ENCODE measurements at places on chromosomes 13 and 19.
A peak's percentile ranks its signal among the peaks of the same experiment; 100 is the strongest.

DNA sequence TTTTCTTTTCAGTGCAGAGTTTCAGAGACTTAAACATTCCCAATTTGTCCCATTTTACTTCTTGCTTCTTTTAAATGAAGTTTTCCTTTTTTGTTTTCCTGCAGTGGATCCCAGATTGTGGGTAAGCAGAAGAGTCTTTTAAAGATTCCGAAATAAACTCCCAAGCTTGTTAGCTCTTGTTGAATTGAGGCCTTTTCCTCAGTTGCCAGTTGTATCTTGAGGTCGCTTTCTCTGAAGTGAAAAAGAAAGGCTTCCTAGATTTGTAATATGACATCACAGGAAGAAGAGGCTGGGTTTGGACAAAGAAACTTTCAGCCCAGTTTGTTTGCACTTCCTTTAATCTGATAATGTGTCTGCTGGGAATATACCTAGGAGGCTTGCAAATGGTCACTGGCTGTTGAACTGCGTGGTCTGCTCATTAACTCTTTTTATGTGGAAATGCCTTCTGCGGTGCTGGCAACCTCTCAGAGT, at the start of gene LPAR6:
LPAR6 (minus strand) TSS at position 233 of the 471 bp plus-strand sequence. CDS start 690 bp downstream, outside the sequence.
- no peak for DNase-seq

GRCh38 chr13:37181620-37182019, 76.2 kb upstream of the CSNK1A1L start:
- no peak for DNase-seq

- DNase-seq: no peak
Observed at GRCh38 chr19:45591004-45591637, 6.5 kb upstream of the OPA3 start.

DNA sequence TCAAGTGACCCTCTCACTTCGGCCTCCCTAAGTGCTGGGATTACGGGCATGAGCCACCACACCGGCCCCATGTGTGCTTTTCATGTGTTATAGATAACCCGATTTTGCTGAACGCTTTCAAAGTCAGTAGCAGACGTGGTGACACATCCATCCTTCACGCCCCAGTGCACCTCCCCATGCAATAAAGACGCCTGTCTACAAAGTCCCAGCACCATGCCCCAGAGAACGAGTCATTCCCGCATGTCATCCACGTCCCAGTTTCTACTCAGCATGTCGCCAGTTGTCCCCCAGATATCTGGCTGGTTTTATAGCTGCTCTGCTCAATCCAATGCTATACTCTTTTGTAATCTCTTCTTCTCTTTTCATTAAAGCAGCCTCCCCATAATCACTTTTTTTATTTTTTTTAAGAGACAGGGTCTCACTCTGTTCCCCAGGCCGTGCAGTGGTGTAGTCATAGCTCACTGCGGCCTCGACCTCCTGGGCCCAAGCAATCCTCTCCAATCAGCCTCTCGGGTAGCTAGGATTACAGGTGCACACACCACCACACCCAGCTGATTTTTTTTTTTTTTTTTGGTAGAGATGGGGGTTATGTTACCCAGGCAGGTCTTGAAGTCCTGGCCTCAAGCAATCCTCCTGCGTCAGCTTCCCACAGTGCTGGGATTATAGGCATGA, 42.5 kb downstream of the DNM2 start:
- DNase-seq: peak; percentile 9

DNA sequence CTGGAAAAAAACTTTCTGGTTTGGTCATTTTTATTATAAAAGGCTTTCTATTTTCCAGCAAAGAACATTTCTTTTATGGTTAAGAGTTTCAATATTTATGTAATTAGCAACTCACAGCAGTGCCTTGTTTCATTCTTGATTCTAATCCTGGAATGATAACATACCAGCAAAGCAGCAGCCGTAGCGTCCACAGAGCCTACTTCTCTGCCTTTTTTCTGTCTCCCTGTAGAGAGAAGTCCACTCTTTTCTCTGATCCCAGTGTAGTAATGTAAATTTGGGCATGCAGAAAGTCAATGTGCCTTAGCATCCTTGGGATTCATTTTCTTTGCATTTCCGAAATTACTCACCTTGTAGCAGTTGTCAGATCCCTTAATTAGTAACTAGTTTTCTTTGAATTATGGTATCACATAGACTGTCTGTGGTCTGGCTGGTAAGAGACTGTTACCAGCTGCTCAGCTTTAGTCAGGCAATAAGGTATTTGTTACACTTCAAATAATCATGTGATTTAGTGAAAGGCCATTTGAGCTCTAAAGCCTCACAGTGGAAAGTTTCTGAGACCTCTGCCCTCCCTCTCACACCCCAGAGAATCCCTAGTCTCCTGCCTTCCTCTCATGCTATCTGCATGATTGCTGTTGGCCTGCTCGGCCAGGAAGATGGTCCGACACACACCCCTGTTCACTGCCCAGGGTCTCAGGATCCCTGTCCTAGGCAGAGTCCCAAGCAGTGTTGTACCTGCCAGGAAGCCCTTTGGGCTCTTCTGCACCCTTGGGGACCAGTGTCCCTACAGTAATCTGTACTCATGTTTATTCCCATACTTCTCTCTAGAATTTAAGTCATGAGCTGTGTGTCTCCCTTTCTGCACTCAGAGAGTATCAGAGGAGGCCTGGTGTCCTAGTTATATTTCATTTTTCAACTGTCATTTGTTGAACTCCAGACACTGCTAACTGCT, 86.3 kb downstream of the LRCH1 start:
- no peak for DNase-seq

- DNase-seq: no peak
Observed at GRCh38 chr19:49338691-49339300, 3.6 kb downstream of the CD37 start.

- no peak for DNase-seq
Observed at GRCh38 chr19:9986787-9987281, 23.5 kb downstream of the COL5A3 start.

GRCh38 chr13:21701460-21701859, 30.6 kb downstream of the FGF9 start:
- no peak for DNase-seq

DNA sequence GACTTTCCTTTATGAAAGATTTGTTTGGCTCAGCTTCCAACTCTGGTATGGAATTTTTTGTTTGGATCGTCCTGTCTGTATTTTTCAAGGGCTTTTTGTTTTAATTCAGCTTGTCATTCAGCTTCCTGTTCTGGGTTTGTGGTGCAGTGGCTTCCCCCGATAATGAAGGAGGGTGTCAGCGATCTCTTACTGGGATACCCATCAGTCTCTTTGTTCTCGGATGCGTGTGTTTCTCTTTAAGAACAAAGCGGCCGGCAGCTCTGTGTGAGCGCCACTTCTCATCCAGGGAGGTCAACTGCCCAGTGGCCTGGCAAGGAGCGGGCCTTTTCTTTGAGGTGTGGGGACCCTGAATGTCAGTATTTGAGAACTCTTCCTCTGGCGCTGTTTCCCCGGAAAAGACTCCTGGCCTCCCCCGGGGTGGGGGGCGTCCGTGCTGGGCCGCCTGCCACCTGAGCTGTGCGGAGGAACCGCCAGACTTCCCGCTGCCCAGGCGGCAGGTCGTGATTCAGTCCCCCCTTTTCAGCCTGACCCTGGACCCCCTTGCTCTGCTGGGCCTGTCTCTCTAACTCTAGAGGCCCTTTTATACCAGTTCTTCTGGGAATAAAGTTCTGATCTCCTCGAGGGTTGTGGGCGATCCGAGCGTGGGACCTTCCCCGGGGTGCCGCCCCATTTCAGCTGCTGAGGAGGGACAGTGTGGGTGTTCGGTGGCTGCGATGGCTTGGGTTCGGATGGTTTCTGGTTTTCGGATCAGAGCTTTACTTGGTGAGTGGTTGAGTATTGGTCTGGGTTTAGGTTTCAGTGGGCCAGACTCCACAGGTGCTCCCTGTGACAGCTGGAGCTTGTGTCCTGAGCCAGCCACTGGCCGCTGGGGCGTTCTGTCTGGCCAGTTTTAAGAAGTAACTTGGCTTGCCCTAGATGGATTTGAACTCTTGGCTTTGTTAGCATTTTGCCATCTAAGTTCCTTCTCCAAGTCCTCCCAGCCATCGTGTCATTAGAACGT, 3.4 kb downstream of the SF3A2 start:
- no peak for DNase-seq

- no peak for DNase-seq
Observed at GRCh38 chr19:16385296-16385695, 60.7 kb downstream of the KLF2 start.

DNA sequence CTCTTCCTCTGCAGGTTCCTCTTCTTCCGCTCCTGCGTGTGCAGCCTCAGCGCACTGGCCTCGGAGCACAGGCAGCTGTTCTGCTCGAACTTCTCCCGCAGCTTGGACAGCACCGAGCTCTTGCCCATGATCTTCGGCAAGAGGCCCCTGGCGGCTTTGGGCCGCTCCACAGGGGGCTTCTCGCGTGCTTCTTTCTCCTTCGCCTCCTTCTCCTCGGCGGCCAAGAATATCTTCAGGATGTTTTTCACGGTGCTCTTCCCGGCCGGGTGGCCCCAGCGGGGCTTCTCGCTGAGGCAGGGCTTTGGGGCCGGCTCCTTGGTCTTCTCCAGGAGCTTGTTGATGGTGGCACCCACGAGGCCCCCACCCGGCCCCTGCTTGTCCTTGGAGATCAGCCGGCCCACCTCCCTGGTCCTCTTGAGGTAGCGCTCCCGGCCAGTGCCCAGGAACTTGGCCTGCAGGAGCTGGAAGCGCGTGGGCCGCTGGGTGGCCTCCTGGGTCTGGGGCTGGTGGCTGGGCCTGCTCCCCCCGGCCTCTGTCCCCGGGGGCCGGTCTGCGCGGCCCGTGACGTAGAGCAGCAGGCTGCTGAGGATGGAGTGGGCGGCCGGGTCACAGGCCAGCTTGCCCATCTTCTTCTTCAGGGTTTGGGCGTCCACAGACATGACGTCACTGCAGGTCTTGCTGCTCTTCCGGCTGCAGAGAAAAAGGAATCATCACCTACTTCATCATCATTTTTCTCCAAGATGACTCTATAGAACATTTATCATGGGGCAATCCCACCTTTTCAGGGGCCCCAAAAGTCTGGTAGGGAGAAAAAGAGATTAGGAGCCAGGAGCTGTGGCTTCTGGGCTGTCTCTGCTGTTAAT, 43.8 kb upstream of the GRTP1 start:
- no peak for DNase-seq

GRCh38 chr13:74221752-74222151, 87.5 kb upstream of the KLF12 start:
- DNase-seq: no peak

DNA sequence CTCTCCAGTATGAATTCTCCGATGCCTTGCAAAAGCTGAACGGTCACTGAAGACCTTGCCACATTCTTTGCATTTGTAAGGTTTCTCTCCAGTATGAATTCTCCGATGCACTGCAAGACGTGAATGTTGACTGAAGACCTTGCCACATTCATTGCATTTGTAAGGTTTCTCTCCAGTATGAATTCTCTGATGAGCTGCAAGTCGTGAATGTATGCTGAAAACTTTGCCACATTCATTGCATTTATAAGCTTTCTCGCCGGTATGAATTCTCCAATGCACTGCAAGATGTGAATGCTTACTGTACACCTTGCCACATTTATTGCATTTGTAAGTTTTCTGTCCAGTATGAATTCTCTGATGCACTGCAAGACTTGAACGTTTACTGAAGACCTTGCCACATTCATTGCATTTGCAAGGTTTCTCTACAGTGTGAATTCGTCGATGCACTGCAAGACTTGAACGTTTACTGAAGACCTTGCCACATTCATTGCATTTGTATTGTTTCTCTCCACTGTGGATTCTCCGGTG, 20.0 kb upstream of the ZNF841 start:
- DNase-seq: no peak

DNA sequence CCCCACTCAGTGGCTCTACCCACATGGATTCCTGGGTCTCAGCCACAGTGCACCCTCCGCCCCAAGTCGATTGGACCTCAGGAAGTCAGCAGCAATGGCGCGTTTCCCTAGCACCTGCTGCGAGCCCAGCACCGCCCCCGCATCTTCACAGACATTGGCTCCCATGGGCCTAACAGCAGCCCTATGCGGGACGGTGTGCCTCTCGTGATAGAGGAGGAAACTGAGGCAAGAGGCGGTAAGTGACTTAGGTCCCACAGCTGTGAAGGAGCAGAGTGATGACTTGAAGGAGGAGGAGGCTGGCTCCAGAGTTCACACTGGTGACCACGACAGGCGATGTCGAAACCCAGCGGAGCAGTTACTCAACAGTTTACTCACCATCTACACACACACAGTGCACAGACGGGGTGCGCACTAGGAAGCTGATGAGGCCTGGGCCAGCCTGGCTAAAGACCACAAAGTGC, 104.5 kb upstream of the SOX1 start:
- no peak for DNase-seq

DNA sequence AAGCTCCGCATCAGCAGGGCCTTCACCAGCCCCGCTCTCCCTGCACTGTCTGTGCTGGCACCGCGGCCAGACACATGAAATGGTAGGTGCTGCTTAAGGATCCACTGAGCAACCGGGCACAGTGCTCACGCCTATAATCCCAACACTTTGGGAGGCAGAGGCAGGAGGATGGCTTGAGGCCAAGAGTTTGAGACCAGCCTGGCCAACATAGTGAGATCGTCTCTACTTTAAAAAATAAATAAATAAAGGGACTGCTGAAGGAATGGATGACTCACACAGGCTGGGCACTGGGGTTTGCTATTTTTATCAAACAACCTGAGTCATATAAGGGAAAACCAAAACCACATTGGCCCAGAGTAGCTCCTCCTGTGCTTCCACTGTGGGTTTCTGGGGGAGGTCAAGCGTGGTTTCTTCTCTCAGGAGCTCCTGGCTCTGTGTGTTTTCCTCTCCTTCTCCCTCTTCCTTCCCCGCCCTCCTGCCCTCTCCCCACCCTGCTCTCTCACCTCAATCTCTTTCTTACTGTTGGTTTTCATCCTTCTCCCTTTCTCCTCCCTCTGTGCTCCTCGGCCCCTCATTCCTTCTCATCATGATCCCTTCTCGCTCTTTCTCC, 21.3 kb downstream of the VRK3 start:
- peak; percentile 13 for DNase-seq

- DNase-seq: no peak
Observed at GRCh38 chr19:46917002-46917401, 56.2 kb downstream of the ARHGAP35 start.

DNA sequence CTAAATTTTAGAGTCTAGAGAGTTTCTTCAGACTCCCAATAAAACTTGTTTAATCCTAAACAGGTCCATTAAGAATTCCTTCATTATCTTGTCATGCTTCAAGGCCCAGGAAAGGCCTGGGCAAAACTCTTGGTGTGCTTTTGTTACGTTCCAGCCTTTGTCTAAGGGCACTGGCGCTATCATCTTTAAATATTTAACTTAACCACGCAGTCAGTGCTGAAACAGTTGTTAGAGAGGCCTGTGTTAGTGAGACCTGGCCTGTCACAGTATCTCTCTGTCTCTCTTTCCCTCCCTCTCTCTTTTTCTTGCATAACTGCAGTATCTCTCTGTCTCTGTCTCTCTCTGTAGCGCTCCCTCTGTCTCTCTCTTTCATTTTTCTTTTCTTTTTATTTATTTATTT, 8.2 kb upstream of the OR1M1 start:
- no peak for DNase-seq

DNA sequence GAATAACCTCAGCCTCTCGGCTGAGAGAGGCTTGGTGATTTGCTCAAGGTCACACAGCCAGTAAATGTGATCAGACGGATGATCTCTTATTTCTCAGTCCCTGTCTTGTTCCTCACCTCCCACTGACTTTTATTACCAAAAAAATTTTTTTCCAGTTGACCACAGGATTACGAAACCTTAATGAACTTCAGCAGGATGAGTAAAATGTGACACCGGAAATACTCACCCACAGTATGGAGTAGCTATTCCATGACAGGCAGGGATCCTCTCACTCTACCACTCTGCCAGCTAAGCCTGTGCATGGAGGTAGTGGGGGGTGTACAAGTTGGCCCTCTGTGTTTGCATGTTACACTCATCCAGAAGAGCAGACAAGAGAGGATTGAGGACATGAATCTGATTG, 916.4 kb downstream of the UQCRFS1 start:
- DNase-seq: no peak

GRCh38 chr13:30559274-30559673, 58.4 kb upstream of the USPL1 start:
- DNase-seq: no peak
